Breast epithelium (tissue), 4 donors: ENCODE measurements at places on chromosomes 5 and 9. TPM values are rescaled to one million over a fixed set of nuclear protein-coding genes. Genes with fewer than 3 reads are reported as not detected.

- H3K27me3 ChIP-seq = no peaks in the 10 kb centered on the region
- H3K4me1 ChIP-seq = no peaks in the 10 kb centered on the region
- DNase-seq = no peak
- H3K4me3 ChIP-seq = no peak overlapping the region
- H3K27ac ChIP-seq = no peak overlapping the region
Observed at GRCh38 chr9:106092083-106092482, 397.7 kb downstream of the TMEM38B start.

DNA sequence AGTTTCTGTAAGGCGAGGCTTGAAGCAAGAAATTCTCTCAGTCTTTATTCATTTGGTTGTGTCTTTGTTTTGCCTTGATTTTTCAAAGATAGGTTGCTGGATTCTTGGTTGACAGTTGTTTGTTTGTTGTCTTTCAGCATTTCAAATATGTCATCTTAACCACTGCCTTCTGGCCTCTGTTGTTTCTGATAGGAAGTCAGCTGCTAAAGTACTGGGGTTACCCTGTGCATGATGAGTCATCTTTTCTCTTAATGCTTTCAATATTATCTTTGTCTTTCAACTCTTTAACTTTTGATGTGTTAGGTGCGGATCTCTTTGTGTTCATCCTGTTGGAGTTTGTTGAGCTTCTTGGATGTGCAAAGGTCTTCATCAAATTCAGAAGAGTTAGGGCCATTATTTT lies 1571.3 kb downstream of the MAT2B start:
- no peak overlapping the region for H3K27ac ChIP-seq
- H3K36me3 ChIP-seq = no peaks in the 10 kb centered on the region
- H3K27me3 ChIP-seq = no peaks in the 10 kb centered on the region

DNA sequence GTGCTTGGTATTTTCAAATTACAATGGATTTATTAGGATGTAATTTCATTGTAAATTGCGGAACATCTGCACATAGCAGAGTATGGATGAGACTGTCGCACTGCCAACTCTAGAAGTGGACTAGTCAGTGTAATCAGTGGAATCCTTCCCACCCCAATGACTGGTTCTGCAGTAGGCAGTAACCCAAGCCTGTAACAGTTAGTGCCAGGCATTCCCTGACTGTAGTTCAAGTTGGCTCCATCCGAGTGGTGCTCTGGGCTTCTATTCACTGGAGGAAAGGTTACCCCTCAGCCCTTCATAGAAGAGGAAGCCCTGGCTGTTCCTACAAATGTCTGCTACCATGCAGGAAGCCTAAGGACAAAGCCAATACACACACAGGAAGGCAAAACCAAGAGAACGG lies 23.2 kb downstream of the AK3 start:
- peaks cover 10% of the 10 kb centered on the region for H3K36me3 ChIP-seq
- no peak overlapping the region for H3K27ac ChIP-seq
- no peaks in the 10 kb centered on the region for H3K27me3 ChIP-seq
- no peak overlapping the region for H3K4me3 ChIP-seq
- DNase-seq = no peak
- no peaks in the 10 kb centered on the region for H3K4me1 ChIP-seq

DNA sequence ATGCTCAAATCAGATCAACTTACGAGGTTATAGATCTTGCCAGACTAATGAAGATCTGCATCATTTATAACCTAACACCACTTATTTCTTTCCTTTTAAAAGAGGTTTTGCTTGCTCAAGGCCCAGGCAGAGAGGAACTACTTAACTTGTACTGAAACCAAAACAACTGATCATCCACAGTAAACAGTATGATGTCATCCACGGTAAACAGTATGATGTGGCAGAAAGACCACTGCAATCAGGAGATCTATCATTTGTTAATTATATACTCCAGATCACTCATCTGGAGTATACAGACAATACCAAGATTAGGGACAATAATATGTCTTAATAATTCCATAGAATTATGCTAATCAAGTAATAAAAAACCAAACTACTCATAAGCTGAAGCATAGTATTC lies 116.8 kb downstream of the ADAMTS6 start:
- no peak for DNase-seq
- no peaks in the 10 kb centered on the region for H3K36me3 ChIP-seq
- H3K4me1 ChIP-seq = no peaks in the 10 kb centered on the region
- H3K4me3 ChIP-seq = no peak overlapping the region
- H3K27ac ChIP-seq = no peak overlapping the region

The ATP6V0E1 gene
- 173 TPM for total RNA-seq

DNA sequence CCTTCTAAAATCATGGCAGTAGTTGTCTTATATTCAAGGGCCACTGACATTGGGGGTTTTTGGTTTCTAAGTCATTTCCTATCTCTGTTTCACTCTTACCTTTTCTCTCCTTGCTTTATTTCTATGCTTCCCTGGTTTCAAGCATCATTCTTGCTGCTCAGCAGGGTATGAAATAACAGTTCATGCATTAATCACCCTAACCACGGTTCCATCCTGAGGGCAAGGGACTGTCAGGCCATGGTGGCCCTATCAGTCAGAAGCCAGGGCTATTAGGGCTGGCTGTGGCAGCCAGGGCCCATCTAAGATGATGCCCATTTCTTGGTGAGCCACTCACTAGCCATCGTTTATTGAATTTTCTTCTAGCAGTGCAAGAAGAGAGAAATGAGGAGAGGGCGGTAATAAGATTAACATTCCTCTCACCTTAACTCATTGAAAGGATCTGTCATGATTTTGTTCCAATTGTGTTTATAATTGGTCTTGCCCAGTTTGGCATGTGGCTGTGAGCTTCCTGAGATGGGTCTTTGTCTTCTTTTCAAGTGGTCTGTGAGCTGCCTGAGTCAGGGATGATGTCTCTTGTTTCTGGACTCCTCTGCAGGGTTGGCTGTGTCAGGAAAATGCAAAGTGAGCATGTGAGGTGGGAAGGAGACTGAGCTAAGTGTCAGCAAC lies 45.2 kb downstream of the CYSTM1 start:
- DNase-seq = no peak
- H3K27me3 ChIP-seq = no peaks in the 10 kb centered on the region
- no peaks in the 10 kb centered on the region for H3K4me1 ChIP-seq
- H3K27ac ChIP-seq = peak overlapping the region; percentile 21
- no peak overlapping the region for H3K4me3 ChIP-seq

The MYORG gene
- total RNA-seq = 2.9 TPM

DNA sequence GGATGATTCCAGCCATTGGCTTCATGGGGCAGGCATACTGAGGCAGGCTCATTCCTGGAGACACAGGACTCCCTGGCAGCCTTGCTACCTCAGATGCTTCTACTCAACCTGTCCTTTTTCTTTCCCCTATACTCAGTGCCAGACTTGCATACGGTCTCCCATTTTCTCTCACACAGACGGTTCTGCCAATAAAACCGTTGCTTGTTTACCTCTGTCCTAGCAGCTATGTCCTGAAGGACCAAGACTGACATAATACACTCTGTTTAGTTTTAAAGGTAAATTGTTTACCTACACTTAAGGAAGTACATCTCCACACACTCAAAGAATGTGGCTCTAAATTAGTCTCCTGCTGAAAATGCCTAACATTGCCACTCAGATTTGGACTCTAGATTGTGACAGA lies 151.0 kb upstream of the RFX3 start:
- no peak for DNase-seq
- H3K36me3 ChIP-seq = no peaks in the 10 kb centered on the region
- no peaks in the 10 kb centered on the region for H3K27me3 ChIP-seq
- no peak overlapping the region for H3K27ac ChIP-seq
- no peaks in the 10 kb centered on the region for H3K4me1 ChIP-seq
- no peak overlapping the region for H3K4me3 ChIP-seq

The MELK gene
- total RNA-seq = 0.48 TPM

The AGGF1 gene
- total RNA-seq = 25.6 TPM

DNA sequence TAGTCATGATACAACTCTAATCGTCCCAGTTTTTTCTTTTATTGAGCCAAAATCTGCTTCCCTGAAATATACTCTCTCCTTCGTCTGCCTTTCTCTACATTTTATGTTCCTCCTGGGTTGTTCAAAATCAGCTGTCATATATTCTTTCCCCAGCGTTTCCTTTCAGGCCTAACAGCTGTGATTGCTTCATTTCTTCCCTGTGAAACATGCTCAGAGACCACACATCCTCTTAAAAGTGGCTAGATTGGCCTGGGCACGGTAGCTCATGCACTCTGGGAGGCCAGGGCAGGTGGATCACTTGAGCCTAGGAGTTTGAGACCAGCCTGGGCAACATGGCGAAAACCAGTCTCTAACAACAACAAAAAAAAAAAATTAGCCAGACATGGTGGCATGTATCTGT lies 25.1 kb downstream of the NFX1 start:
- peaks cover 6% of the 10 kb centered on the region for H3K36me3 ChIP-seq
- H3K27ac ChIP-seq = no peak overlapping the region
- DNase-seq = no peak
- H3K27me3 ChIP-seq = no peaks in the 10 kb centered on the region
- H3K4me1 ChIP-seq = no peaks in the 10 kb centered on the region

DNA sequence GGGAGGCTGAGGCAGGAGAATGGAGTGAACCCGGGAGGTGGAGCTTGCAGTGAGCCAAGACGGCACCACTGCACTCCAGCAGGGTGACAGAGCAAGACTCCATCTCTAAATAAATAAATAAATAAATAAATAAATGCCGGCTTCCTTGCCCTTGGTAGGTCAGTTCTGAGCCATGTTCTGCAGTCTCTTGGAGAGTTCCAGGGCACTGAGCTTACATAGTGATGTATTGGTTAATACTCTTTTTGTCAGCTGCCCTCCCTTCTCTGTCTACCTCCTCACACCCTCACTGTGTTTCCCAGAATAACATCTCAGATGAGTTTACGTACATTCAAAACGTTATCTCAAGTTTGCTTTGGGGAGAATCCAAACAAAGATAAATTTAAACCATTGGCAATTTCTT lies 45.2 kb upstream of the FER start:
- H3K27ac ChIP-seq = no peak overlapping the region
- H3K4me3 ChIP-seq = no peak overlapping the region
- no peaks in the 10 kb centered on the region for H3K4me1 ChIP-seq
- no peaks in the 10 kb centered on the region for H3K36me3 ChIP-seq
- no peaks in the 10 kb centered on the region for H3K27me3 ChIP-seq

DNA sequence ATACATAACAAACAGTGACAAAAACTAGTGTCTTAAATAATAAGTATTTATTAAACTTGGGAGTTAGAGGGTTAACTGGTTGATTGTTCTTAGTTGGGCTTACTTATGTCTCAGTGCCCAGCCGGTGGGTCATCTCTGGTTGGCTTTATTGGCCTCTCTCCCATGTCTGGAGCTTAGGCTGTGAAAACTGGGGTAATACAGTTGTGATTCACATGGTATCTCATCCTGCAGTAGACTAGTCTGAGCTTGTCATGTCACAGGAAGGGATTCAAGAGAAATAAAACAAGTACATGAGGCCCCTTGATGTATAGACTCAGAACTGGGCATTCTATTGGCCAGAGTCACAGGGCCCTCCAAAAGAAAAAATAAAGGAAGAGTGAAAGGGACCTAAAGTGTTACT lies 466.4 kb upstream of the SMC2 start:
- H3K27ac ChIP-seq = no peak overlapping the region
- no peaks in the 10 kb centered on the region for H3K36me3 ChIP-seq
- H3K27me3 ChIP-seq = no peaks in the 10 kb centered on the region
- H3K4me1 ChIP-seq = no peaks in the 10 kb centered on the region

The SLC25A2 gene
- 0.64 TPM for total RNA-seq

- no peaks in the 10 kb centered on the region for H3K27me3 ChIP-seq
- no peak for DNase-seq
- no peaks in the 10 kb centered on the region for H3K36me3 ChIP-seq
- H3K27ac ChIP-seq = no peak overlapping the region
- H3K4me3 ChIP-seq = no peak overlapping the region
Observed at GRCh38 chr9:86926145-86926544, 21.2 kb downstream of the GAS1 start.

- H3K4me3 ChIP-seq = no peak overlapping the region
- no peaks in the 10 kb centered on the region for H3K36me3 ChIP-seq
- DNase-seq = no peak
- H3K27ac ChIP-seq = no peak overlapping the region
- H3K27me3 ChIP-seq = no peaks in the 10 kb centered on the region
- no peaks in the 10 kb centered on the region for H3K4me1 ChIP-seq
Observed at GRCh38 chr5:133370036-133370831, 242.1 kb downstream of the FSTL4 start.

The NR5A1 gene
- total RNA-seq = not detected

DNA sequence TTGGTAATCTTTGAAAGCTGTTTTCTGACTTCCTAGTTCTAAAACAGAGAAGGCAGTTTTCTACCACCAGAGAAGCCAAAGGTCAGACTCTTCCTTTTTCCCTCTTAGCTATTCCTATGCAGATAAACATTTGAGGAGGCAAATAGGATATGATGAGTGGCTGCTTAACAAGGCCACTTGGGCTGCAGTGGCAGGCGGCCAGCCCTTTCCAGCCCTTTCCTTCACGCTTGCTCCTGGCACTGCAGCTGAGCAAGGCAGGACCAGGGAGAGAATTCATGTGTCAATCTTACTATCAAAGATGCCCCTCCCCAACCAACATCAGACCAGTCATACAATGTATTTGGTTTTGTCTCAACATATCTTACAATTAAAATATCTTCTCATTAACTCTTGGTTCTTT lies 36.8 kb upstream of the RNF38 start:
- H3K36me3 ChIP-seq = no peaks in the 10 kb centered on the region
- no peaks in the 10 kb centered on the region for H3K27me3 ChIP-seq
- no peak for DNase-seq
- H3K4me3 ChIP-seq = no peak overlapping the region

The FAM221B gene
- total RNA-seq = 0.15 TPM

- H3K4me3 ChIP-seq = no peak overlapping the region
- H3K36me3 ChIP-seq = no peaks in the 10 kb centered on the region
Observed at GRCh38 chr9:117543089-117543488, 128.2 kb upstream of the ASTN2 start.

- DNase-seq = no peak
- no peaks in the 10 kb centered on the region for H3K27me3 ChIP-seq
- no peaks in the 10 kb centered on the region for H3K36me3 ChIP-seq
- no peaks in the 10 kb centered on the region for H3K4me1 ChIP-seq
- H3K27ac ChIP-seq = peak within 1 kb of the TSS; percentile 69
Observed at GRCh38 chr5:151591144-151591819, at the start of gene FAT2. FAT2 (minus strand) TSS chr5:151591331; CDS start chr5:151568931, 22,400 bp downstream.

GRCh38 chr5:33994845-33995244 lies 10.4 kb upstream of the SLC45A2 start:
- no peaks in the 10 kb centered on the region for H3K27me3 ChIP-seq
- no peak overlapping the region for H3K4me3 ChIP-seq
- H3K4me1 ChIP-seq = no peaks in the 10 kb centered on the region
- H3K36me3 ChIP-seq = no peaks in the 10 kb centered on the region

DNA sequence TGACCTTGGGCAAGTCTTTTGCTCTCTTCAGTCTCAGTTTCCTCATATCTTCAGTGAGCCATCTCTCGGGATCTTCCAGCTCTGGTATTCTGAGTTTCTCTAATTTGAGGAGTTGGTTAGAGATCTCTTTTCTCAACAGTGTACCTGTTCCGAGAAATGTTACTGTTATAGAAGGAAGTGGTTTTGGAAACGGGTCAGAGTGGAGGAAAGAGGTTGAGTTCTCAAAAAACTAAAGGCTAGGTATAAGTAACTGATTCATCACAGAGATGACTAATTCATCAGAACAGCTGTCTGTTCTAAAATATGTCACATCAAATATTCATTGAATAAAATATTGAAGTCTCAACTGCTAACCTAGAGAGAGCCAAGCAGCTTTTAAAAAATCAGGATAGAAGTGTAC lies 106.6 kb downstream of the PALM2AKAP2 start:
- H3K27me3 ChIP-seq = no peaks in the 10 kb centered on the region
- DNase-seq = no peak
- H3K27ac ChIP-seq = no peak overlapping the region

The RIMOC1 gene
- 21.7 TPM for total RNA-seq

GRCh38 chr5:81450940-81451339 lies 57.0 kb upstream of the ACOT12 start:
- H3K27ac ChIP-seq = no peak overlapping the region
- DNase-seq = no peak
- H3K27me3 ChIP-seq = no peaks in the 10 kb centered on the region
- no peaks in the 10 kb centered on the region for H3K36me3 ChIP-seq
- H3K4me3 ChIP-seq = no peak overlapping the region
